Activated T-cell treated with anti-CD3 and anti-CD28 coated beads for 1 hour (primary cell): ENCODE measurements at places on chromosomes 16 and 17.

DNA sequence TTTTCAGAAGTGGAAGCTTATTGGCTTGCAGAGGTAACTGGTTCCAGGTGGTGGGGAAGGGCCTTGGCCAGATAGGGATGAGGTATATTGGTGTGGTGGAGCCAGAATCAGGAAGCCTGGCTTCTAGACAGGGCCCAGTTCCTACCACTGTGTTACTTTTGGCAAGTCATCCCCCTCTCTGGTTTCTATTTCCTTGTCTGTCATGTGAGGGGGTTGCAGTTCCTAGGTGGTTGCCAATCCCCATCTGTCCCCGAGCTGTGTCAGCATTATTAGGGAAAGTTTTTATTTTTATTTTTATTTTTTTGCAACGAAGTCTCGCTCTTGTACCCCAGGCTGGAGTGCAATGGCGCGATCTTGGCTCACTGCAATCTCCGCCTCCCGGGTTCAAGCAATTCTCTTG is 3.0 kb downstream of the SMCR8 start:
- DNase-seq: no peak

DNA sequence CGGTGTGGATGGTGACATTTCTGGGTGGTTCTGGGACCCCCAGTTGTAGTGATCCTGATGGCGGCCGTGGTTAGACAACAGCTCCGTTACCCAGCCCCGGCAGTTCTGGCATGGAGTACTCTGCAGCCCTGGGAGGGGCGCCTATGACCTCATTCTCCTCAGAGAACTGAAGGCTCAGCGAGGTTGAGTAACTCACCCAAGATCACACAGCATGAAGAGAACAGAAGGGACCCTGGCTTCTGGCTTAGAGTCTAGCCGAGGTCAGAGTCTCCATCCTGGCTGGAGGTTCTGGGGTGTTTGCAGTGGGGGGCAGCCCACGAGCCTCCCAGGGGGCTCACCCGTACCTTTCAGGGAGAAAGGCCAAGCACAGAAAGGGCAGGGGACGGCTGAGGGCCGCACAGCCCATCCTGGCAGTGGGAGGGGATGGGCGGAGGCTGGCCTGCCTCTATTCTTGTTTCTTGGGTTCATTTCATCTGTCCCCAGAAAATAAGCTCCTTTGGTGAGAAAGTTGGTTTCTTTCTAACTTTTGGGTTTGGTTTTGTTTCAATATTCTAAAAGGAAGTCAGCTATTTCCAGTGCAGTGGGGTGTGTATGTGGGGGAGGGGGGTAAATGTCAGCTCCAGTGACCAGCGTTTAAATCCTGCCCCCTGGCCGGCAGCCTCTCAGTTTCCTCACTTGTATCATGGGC is 13.2 kb downstream of the ZFPM1 start:
- no peak for DNase-seq

DNA sequence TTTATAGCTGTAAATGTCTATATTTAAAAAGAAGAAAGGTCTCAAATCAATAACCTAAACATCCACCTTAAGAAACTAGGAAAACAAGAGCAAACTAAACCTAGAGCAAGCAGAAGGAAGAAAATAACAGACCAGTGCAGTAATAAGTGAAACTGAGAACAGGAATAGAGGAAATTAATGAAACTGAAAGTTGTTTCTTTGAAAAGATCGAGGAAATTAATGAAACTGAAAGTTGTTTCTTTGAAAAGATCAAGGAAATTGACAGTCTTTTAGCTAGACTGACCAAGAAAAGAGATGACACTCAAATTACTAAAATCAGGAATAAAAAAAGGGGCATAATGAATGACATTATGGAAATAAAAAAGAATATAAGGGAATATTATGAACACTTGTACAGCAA is 46.4 kb downstream of the SLFN5 start:
- no peak for DNase-seq

DNA sequence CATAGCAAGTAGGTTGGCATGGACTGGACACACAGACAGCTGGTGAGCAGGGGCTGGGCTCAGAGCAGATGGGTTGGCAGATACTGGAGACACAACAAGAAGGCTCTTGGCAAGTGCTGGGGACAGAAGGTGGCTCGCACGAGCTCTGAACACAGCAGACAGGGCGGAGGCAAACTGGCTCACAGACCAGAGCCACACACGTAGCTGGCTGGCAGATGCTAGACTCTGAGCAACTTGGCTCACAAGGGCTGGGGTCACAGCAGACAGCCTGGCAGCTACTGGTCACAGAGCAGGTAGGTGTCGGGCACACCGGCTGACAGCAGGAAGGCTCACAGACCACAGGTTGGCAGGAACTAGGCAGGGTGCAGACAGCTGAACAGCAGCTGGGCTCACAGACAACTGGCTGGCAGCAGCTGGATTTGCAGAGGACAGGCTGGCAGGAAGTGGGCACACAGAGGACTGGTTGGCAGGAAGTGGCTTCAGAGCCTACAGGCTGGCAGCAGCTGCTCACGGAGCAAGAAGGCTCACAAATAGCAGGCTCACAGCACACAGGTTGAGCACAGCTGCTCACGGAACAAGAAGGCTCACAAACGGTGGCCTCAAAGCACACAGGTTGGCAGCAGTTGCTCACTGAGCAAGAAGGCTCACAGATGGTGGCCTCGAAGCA is 725 bp downstream of the KRTAP16-1 start:
- DNase-seq: peak; percentile 59

DNA sequence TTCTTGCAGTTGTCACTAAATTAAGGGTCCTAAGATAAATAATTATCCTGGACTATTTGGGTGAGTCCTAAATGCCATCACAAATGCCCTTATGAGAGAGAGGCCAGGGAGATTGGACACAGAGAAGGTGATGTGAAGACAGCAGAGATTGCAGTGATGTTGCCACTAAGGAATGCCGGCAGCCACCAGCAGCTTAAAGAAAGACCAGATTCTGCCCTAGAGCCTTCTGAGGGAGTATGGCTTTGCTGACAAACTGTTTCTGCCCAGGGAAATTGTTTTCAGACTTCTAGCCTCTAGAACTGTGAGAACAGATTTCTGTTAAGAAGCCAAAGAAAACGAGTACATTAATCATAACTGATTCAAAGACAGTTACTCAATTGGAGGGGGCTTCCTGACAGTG is 10.0 kb upstream of the ZNF23 start:
- DNase-seq: no peak

DNA sequence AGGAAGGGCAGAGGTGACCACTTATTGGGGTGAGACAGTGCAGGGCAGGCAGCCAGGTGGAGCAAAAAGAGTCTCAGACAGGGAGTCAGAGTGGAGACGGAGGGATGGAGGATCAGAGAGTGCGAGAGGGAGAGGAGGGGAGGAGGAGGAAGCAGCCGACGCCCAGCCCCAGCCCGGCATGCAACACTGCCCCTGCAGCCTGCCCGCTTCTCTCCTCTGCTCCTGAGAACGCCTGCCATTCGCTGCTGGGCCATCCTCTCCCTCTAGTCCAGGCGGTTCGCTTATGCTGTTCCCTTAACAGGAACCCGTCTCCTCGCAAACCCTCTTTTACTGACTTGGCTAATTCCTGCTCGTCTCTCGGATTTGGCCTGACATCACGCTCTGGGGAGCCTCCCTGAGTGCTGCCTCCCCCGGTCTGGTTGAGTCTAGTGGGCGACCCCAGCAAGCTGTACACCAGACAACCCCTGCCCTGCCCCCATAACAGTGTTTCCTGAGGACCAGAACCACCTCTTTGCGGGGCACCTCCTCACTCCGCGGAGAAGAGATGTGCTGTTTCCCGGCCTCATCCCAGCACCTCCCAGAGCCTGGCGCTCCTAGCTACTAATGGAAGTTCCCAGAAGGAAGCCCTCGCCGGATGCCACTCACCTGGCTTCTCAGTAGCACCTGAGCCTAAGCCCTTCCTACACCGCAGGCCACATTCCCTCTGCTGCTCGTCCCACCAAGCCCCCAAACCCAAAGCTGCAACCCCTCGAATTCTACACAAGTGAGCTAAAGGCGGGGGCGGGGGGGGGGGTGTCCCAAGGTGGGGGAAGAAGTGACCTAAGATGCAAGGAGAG is 61.2 kb upstream of the CCL1 start:
- DNase-seq: no peak

DNA sequence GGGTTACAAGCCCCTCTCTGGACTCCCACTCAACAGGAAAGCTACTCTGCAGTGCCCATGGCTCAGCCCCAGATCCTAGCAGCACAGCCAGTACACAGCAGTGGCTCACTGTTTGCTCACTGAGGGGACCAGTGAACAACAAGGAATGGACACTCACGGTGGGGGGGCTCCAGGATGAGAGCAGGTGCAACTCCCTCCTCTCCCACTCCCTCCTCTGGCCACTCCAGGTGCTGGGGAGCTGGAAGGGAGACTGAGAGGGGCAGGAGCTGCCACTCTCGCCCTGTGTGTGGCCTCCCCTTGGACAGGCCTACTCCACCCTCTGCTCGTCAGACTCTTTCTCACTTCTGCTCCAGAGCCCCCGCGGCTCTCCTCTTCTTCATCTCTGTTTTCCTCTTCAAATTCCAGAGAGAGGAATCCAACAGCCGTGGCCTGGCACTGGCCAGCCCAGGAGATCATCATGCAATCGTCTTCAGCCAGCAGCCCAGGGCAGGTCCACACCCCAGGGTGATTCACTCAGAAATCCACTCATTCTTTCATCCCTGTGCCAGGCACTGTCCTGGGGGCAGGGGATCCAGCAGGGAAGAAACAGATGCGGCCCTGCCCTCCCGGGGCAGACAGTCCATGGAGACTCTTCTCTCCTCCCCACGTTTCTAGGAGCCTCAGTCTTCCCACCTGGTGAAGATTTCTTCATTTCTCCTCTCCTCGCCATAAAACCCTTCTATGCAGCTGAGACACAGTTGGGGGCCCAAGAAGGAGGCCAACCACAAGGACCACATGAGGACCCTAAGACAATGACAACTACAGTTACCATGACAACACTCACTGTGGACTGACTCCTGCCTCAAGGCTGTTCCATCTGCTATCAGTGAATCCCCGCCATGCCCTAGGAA is 30.7 kb downstream of the CFAP20 start:
- DNase-seq: no peak

- DNase-seq: no peak
These were observed 6.9 kb downstream of the METRNL start for GRCh38 chr17:83086199-83086880.

DNA sequence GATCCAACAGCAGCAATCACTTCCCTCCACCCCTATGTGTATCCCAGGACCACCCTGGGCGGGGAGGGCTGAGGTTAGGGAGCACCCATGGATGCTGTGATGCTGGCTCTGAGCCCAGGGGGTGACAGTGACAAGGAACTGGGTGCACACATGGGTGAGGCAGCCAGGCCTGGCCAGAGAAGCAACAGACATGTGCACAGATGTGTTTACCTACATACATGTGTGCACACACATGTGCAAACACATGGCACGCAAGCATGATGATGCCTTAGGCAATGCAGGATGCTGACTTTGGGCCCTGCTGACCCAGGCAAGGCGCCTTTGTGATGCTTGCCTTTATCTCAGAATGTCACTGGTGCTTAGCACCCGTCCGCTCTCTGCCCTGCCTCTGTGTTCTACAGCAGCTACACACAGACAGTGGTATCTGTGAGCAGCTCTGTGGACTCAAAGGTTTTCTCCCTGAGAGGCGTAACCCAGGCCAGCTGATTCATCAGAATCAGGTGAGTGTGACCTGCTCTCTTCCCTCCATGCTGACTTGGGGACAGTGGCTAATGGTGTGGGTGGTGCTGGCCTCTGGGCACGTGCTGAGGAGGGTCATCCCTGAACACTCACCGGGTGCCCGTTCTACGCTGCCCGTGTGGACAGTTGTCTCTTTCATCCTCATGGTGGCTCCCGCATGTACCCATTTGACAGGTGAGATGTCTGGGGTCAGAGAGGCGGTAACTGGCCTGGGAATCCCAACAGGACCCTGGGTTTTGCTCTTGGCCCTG is 38.5 kb upstream of the KSR1 start:
- no peak for DNase-seq

DNA sequence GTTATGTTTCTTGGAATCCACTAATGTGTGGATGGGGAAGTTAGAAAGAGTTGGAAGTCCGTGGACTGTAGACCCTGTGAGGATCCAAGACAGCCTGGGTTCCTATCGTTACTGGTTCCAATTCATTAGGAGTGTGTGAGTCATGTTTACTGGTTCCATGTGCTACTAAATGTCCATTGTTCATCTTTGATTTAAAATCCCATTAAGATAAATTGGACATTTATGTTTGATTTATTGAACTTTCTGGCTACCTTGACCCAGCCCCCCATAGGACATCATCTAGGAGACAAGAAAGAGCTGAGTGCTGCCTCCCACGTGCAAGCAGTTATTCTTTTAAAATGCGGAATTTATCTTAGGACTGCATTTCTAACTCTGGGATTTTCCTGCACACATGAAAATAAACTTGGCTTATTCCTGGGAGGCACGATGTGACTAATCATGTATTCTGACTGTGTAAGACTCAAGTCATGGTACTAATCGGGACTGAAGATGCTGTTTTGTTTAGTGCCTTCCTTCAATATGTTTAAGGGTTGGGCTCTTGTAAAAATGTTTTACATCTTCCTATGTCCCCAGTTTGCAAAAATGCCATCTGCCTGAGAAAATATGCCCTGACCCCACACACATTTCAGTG is 53.4 kb downstream of the RGS9 start:
- no peak for DNase-seq
